AML-193 (cell line): ENCODE measurements at places on chromosomes 3 and 15.

- DNase-seq: no peak
Measured at GRCh38 chr3:65899226-65899625, 139.5 kb downstream of the MAGI1 start.

GRCh38 chr15:69766156-69766555 lies 313.5 kb downstream of the RPLP1 start:
- DNase-seq: no peak

DNA sequence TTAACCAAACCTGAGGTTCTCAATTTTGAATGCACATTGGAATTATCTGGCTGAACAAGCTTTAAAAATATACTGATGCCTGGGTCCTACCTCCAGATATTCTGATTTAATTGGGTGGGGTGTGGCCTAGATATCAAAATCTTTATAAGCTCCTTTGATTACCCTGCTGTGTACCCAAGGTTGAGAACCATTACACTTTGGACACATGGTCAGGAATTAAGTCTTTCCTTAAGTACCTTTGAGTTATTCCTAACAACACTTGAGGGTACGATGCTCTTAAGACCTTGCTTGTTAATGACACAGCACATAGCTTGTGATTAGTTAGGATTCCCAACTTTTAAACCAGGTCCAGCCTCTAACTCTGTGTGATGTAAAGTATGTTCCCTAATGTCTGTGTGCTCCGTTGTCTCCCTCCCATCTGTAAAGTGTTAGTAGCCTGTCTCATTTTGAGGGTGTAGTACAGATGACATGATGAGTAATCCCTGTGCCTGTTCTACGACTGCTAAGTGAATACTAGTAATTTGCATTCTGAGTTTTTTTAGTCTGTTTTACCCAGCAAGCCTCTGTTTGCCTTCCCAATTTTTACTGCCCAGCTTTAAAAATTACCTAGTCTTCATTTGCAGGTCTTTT lies 154.9 kb downstream of the KLHL25 start:
- DNase-seq: no peak

DNA sequence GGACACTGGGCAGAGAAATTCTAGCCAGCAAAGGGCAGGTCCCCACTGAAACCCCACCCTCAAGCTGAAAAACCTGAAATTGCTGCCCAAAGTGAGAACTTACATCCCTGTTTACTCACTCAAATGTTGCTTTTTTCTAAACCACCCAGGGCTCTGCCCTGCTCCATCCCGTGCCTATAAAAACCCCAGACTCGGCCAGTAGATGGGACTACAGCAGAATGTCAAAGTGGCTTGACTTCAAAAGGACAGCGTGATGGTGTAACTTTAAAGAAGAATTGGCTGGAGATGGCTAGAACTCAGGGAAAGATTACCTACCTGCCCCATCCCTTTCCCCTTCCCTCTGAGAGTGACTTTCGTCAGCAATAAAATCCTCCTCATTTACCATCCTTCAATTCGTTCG lies 246.9 kb downstream of the PYDC2 start:
- DNase-seq: no peak

- DNase-seq: no peak
Measured at GRCh38 chr15:95149771-95150170, 918.4 kb downstream of the MCTP2 start.

GRCh38 chr15:57221134-57221533 lies 155.2 kb upstream of the CGNL1 start:
- no peak for DNase-seq

- no peak for DNase-seq
Measured at GRCh38 chr3:96449803-96450202, 364.6 kb upstream of the EPHA6 start.

DNA sequence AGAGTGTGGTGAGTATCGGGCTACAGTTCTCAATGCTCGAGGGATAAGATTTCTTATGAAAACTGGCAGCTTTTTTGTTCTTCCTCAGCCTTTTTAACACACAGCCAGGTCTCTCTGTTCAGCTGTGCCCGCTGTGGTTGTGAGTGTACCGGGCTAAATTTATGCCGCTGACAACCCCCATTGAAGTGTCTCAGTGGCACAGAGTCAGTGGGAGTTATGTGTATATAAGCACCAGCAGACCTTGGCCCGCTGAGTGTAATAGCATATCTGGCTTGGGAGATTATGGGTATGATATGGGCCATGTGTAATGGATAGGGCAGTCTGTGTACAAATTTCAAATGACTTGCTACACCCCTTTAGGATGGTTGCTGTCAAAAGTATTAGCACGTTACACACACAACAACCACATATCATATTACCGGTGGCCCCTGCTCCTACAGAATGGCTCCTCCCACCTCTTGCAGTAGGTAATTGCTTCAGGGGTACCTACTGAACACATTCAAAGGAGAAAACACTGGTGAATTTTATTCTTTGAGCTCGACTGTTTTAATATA lies 26.9 kb upstream of the NR2F2 start:
- no peak for DNase-seq

- DNase-seq: no peak
Measured at GRCh38 chr15:68774120-68774519, 46.6 kb downstream of the ANP32A start.

GRCh38 chr3:38558864-38559263 lies 62.7 kb downstream of the EXOG start:
- DNase-seq: no peak

GRCh38 chr15:75230016-75230343 lies 28.2 kb upstream of the GOLGA6C start:
- DNase-seq: no peak

DNA sequence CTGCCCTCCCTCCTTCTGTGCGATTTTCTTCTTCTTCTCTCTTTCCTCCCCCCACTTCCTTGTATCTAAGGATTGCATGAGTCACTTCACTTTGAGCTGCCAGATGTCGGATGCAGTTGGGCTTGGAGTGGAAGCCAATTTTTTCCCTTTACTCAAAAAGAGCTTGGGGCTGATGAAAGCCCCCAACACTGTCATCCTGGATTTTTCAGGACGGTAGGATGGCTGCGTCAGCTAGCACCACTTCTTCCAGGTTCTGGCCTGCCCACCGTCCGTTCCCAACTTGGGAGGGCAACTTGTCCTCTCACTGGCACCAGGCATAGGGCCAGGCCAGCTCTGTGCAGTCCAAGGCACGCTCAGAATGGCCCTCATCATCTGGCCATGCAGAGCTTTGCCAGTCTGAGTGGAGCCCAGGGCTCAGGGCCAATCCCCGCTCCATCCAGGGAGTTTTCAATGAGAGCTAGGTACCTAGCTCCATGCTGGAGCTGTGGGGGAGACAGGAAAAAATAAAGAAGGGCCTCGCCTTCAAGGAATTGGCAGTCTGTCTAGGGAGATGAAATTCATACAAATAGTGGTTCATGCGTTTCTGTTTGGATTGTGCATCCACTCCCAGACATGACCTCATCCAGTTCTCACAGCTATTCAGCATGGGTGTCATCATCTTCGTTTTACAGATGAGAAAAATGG lies 47.7 kb upstream of the INSYN1 start:
- DNase-seq: no peak

GRCh38 chr15:95853350-95853749 lies 477.1 kb upstream of the NR2F2 start:
- DNase-seq: no peak

- no peak for DNase-seq
Measured at GRCh38 chr15:62940755-62941361, 101.7 kb upstream of the TPM1 start.

GRCh38 chr3:114746502-114746901 lies 400.6 kb downstream of the ZBTB20 start:
- no peak for DNase-seq

GRCh38 chr15:48336940-48337339 lies 5.7 kb downstream of the DUT start:
- DNase-seq: no peak
